Activated CD4-positive, alpha-beta T cell treated with anti-CD3 and anti-CD28 coated beads for 48 hours (primary cell): ENCODE measurements at places on chromosomes 11 and 22.

DNA sequence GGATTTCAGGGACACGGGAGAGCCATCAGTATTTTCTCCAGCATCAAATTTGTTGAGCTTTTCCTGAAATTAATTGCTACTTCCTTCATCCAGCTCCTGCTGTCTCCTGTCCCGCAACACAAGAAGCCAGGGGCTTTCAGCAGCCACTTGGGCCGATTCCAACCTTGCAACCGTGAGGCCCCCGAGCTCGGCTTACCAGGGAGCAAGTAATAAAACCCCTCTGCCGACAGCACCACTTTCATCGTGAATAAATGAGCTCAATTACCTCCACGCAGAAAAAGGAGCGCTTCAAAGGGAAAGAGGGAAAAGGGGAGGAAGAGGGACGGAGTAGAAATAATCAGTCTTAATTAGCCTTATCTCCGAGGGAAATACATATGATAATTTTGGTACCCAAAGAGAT, 76.6 kb downstream of the CELSR1 start:
- DNase-seq, result no peak

DNA sequence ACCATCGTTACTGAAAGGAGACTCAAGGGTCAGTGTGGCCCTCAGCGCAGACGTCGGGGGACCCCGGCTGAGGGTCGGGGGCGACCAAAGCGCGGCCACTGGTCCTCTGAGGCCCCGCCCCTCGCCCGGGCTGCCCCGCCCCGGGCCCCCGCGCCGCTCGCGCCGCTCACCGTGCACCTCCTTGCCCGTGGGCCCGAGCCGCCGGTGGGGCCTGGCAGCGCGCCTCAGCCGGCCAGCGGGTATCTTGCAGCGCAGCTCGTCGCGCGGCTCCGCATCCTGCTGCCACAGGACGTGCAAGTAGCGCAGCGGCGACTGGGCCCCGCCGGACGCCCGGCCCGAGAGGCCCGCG, 419 bp downstream of the ANKRD54 start:
- peak; percentile 65 for DNase-seq

DNA sequence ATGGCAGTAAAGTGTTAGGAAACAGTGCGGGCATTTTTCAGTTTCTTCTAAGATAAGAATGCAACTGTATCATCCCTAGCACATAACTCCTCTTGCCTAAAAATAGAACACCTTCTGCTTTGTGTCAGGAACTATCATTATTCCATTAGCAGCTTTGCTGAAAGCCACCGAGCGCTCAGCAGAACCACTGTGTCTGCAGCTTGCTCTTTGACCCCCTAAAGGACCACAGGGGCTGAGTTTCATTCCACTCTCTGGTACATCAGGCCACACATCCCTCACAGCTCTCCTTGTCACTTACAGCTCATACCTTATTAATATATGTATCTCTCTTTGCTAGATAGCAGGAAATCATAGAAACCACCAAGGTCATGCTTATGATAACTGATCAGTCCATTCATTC, 360.2 kb downstream of the KCNA4 start:
- no peak for DNase-seq

DNA sequence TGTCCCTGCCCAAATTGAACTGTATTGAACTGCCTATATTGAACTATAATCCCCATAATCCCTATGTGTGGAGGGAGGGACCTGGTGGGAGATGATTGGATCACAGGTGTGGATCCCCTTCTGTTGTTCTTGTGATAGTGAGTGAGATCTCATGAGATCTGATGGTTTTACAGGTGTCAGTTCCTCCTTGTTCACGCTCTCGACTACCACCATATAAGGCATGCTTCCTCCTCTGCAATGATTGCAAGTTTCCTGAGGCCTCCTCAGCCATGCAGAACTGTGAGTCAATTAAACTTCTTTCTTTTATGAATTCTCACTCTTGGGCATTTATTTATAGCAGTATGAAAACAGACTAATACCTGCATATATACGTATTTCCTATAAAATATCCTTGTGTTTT, 206.5 kb upstream of the PDGFD start:
- DNase-seq, result no peak

DNA sequence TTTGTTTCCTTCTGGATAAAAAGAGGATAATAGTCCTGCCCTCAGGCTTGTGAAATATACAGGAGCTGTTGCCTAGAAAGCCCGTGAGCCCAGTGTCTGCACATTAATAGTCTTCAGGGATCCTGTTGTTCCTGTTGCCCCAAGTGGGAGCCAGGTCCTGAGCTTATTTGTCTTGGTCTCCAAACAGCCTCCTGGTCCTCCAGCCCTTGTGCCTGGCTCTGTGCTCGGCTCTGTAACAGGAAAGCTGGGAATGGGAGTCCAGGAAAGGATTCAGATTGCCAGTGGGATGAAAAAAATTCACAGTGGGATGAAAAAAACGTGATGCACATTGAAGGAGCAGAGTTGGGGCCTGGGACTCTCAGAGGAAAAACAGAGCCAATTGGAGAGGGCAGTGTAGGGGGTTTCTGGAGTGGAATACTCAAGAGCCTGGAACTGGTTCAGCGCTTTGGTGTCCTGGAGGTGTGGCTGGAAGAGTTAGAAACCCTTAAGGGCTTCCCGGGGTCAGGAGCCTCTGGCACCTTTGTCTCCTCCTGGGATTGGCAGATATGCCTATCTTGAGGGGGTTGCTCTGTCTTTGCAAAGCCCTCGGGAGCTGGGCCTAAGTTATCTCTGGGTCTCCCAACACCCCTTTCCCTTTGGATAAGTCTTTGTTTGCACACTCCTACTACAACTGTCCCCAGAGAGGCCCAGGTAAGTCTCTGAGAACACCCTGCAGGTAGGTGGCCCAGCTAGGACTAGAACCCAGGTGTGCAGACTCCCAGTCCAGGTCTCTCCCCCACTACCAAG, 2.3 kb upstream of the INPPL1 start:
- no peak for DNase-seq

DNA sequence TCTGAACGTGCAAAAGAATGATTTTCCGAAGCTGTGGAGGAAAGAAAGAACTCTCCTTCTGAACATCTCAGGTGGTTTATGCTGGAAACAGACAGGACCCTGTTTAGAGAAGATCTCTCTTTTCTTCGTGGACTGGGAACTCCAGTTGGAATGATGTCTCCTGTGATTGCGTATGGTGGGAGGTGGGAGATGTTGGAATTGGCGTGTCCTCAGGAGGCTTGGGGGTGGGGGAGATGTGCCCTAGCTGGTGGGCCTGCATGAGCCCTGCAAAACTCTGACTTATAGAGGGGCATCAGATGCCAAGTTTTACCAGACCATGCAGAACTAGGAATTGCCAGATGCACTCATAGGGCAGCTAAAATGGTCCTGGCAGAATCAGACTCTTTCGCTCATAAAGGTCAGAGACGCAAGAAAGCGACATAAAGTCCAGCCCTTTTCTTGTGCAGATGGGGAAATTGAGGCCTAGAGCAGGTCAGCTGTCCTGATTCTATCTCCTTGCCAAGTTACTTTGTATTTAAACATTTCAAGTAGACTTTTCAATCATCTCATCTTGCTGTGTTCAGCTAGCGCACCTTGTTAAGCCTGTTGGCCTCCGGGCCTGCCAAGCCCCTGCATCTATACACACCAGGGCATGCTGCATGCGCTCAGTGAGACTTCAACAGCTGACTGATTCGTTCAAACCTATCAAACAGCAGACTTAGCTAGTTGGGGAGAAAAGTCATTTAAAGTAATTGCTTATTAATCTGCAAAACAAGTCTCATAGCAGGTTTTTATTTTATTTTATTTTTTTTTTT, 34.2 kb upstream of the EHF start:
- DNase-seq, result no peak

DNA sequence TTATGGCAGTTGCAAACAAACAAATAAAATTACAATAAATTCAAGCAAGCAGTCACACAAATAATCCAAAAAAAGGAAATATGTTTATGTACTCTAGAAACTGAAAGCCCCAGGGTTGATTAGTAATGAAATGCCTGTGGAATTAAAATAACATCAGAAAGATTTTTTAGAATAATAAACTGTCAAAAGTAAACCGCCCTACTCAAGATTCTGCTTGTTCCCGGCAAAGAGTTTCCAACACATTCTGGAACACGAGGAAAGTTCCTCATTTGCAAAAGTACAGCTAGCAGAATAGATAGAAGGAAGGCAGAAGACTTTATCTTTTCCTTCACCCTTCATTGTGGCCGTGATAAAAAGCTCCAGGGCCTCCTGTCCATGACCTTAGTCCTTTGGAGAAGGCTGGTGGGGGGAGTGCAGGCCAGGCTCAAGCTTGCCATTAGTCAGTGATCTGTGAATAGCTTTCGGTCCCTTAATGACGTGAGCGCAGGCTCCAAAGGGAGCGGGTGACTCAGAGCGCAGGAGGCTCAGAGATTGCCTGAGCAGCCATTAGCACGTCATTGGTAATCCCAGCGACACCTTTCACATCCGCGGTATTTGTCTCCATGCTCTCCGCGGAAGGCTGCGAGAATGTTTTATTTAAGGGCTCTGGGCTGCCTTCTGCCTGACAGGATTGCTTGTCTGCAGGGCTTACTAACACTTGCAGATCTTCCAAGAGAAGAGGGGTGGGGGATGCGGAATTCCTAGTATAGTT, 458.3 kb downstream of the METTL15 start:
- DNase-seq, result peak; percentile 6
